ENCODE measurements at places on chromosomes 7 and 10. TPM values are rescaled to one million over a fixed set of nuclear protein-coding genes. Genes with fewer than 3 reads are reported as not detected.
A peak's percentile ranks its signal among the peaks of the same experiment; 100 is the strongest.

TLX1 gene
- not detected for total RNA-seq

- no peak for DNase-seq
- no peak overlapping the region for H3K4me3 ChIP-seq
- H3K27me3 ChIP-seq, result no peaks in the 10 kb centered on the region
- H3K27ac ChIP-seq, result no peak overlapping the region
Measured at GRCh38 chr7:134707663-134708378, 61.2 kb downstream of the BPGM start.

- no peak overlapping the region for H3K4me3 ChIP-seq
- no peaks in the 10 kb centered on the region for H3K36me3 ChIP-seq
- H3K4me1 ChIP-seq, result no peaks in the 10 kb centered on the region
- no peak overlapping the region for H3K27ac ChIP-seq
- no peak for DNase-seq
Measured at GRCh38 chr7:70152313-70152712, 554.0 kb downstream of the AUTS2 start.

COL17A1 gene
- total RNA-seq, result 1.9 TPM

DNA sequence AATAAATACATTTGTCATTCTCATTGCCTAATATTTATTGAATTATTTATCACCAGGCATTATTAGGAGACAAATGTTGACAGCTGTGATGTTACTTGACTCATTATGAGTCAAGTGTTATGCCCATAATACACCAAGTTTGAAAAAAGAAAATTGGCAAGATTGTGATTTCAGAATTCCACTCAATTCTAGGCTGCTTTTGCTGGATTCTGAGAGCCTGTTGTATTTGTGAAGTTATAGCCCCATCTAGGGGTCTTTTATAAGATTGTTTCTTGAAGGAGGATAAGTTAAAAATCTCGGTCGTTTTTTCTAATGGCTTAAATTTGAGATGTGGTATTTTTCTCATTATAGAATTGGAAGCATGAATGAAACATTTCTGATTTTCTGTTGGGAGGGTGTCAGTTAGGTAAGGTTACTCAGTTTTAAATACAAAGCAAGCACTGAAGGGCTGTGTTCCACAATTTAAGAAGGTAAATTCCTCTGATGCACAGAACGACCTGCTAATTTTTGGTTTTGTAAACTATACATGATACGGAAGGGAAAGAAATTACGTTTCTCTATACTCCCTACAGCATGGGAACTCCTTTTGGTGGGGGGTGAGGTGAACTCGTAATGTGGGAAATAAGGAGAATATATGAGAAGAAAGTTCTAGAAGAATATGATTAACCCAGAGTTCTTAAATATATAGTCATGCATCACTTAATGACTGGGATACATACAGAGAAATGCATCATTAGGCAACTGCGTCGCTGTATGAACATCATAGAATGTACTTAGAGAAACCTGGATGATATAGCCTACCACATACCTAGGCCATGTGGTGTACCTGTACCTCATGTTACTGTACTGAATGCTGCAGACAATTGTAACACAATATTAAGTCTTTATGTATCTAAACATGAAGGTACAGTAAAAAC is 2.6 kb downstream of the STK31 start:
- H3K27ac ChIP-seq, result no peak overlapping the region
- no peak overlapping the region for H3K4me3 ChIP-seq
- H3K27me3 ChIP-seq, result no peaks in the 10 kb centered on the region
- H3K4me1 ChIP-seq, result no peaks in the 10 kb centered on the region

- no peaks in the 10 kb centered on the region for H3K27me3 ChIP-seq
- H3K27ac ChIP-seq, result no peak overlapping the region
- no peak overlapping the region for H3K4me3 ChIP-seq
Measured at GRCh38 chr10:130300608-130301020, 164.4 kb downstream of the GLRX3 start.

DNA sequence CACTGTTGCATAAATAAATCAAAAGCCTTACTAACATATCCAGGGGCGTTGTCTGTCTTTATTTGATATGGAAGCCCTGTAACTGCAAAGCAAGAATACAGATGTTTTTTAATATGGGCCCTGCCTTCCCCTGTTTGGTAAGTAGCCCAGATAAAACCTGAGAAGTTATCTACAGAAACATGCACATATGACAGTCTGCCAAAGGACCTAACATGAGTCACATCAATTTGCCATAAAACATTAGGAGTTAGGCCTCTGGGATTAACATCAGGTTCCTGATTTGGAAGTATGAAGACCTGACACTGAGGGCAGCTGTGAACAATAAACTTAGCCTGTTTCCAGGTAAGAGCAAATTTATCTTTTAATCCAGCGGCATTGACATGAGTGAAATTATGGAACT is 1588.8 kb downstream of the REEP3 start:
- no peak overlapping the region for H3K27ac ChIP-seq
- H3K36me3 ChIP-seq, result no peaks in the 10 kb centered on the region
- H3K4me1 ChIP-seq, result no peaks in the 10 kb centered on the region
- no peak overlapping the region for H3K4me3 ChIP-seq
- no peak for DNase-seq

DNA sequence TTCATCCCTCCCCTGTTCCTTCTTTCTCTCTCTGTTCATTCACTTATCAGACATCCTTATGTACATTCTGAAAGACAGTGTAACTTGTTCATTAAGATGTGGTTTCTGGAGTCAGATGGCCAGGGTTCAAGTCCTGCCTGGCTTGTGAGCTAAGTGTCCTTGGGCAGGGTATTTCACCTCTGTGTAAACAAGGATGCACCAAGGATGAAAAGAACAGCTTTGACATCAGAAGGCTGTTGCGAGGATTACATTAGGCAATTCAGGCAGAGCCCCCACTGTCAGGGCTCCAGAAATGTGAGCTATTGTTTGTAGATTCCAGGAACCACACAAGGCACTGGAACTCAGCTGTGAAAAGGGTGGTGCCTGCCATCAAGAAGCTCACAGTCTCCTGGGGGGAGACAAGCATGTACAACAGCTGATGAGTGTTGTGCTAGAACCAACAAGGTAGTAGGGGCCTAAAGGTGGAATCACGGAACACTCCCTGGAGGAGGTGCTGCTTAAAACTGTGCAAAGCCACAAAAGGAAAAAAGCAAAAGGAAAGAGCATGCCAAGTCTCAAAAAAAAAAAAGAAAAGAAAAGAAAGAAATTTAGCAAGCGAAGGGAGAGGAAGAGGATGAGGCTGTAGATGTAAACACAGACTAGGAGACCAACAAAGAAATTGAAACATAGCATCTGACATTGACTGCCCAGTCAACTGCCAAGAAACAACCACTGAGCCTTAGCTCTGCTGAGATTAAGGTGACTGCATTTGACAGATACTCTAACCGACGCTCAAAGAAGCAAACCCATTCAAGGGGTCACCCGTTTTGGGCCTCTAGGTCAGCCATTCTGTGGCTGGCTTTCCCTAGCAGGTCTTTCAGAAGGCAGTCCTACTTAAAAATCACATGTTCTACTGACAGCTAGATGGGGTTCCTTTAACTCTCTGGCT is 12.5 kb downstream of the PDLIM1 start:
- H3K4me3 ChIP-seq, result no peak overlapping the region
- H3K27me3 ChIP-seq, result no peaks in the 10 kb centered on the region
- H3K27ac ChIP-seq, result no peak overlapping the region
- H3K4me1 ChIP-seq, result peaks cover 20% of the 10 kb centered on the region
- no peak for DNase-seq

- DNase-seq, result peak; percentile 52
- no peaks in the 10 kb centered on the region for H3K4me1 ChIP-seq
- H3K27ac ChIP-seq, result no peak overlapping the region
- H3K4me3 ChIP-seq, result no peak overlapping the region
Measured at GRCh38 chr10:110192552-110192951, 14.9 kb upstream of the MXI1 start.

MKI67 gene
- 83.3 TPM for total RNA-seq

DNA sequence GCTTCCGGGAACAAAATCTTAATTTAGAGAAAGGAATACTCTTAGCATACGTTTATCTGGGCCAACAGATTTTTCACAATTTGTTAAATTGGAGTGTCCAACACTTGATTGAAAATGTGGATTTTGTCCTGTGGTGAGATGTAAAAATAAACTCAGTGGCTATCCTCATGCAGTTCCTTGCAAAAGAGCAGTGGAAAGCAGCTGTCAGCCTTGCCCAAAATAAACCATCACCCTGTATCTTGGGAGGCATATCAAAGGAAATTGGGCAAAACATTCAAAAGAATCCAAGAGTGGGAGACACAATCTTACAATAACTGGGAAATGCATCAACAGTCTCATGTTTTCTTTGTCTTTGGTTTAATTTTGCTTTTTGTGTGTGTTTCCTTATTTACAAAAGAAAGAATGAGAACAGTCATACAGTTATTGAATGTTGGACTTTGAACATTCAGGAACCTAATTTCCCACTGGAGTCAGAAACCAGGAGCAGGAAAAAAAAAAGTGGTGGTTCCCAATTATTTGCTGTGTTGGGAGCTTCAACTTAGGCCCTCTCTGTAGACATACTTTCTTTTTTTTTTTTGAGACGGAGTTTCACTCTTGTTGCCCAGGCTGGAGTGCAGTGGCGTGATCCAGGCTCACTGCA is 44.4 kb upstream of the DGKI start:
- H3K27me3 ChIP-seq, result no peaks in the 10 kb centered on the region
- DNase-seq, result no peak
- H3K4me1 ChIP-seq, result 0 out of 2 replicates have a peak, but pooled peaks cover 2% of the 10 kb centered on the region
- H3K4me3 ChIP-seq, result no peak overlapping the region
- no peak overlapping the region for H3K27ac ChIP-seq

DNA sequence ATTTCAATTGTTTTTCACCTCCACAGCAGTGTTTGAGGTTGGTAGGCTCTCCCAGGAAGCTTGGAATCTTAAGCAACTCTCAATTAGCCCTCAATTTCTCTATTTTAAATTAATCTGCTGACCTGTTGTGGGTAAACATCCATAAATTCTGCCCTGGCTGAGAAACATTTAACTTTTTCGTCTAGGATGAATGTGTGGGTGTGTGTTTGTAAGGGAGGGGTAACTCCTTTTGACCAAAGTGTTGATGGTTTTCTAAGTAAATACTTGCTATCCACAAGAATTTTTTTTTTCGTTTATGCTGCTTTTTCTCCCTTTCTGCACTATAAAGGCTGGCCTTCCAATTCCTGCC is 973 bp downstream of the PPP3CB start:
- no peaks in the 10 kb centered on the region for H3K27me3 ChIP-seq
- no peak for DNase-seq
- H3K36me3 ChIP-seq, result peaks cover 8% of the 10 kb centered on the region
- no peak overlapping the region for H3K27ac ChIP-seq
- peaks cover 5% of the 10 kb centered on the region for H3K4me1 ChIP-seq

COPS6 gene
- 128 TPM for total RNA-seq

DNA sequence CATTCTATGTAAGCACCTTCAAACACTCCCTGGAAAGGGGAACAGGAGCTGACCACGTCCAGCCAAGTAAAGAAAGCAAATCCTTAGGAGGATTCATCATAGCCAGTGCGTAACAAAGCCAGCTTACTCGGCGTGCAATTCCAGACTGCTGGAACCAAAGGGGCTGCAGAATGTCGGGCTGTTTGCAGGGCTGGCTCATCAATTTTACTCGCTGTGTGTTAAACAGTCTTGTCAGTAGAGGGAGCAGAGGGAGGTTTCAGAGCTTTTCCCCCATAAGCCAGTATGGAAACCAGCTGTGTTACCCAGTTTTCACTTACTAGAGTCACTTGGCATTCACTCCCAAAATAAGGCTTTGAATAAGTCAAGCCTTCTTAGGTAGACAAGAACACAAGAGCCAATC is 127.1 kb downstream of the KMT2E start:
- DNase-seq, result peak; percentile 33
- peaks cover 5% of the 10 kb centered on the region for H3K36me3 ChIP-seq
- no peaks in the 10 kb centered on the region for H3K4me1 ChIP-seq
- no peak overlapping the region for H3K4me3 ChIP-seq

- no peaks in the 10 kb centered on the region for H3K27me3 ChIP-seq
- no peak overlapping the region for H3K4me3 ChIP-seq
- no peak for DNase-seq
- no peak overlapping the region for H3K27ac ChIP-seq
- H3K4me1 ChIP-seq, result no peaks in the 10 kb centered on the region
Measured at GRCh38 chr7:106423821-106424475, 139.2 kb upstream of the NAMPT start.

DNA sequence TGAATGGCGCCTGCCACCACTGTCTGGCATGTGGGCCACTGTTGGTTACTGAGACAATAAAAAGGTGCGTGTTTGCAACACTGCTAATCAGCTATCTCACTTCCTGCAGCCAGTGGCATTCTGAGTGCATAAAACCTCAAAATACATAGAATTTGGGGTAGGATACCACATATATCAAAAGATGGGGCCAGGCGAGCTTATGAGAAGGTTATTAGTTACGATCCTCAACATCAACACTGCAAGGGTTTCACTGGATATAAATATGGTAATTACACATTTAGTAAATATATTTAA is 200.2 kb downstream of the WDR37 start:
- no peak for DNase-seq
- no peaks in the 10 kb centered on the region for H3K27me3 ChIP-seq
- H3K4me1 ChIP-seq, result no peaks in the 10 kb centered on the region
- no peaks in the 10 kb centered on the region for H3K36me3 ChIP-seq
- no peak overlapping the region for H3K4me3 ChIP-seq

DNA sequence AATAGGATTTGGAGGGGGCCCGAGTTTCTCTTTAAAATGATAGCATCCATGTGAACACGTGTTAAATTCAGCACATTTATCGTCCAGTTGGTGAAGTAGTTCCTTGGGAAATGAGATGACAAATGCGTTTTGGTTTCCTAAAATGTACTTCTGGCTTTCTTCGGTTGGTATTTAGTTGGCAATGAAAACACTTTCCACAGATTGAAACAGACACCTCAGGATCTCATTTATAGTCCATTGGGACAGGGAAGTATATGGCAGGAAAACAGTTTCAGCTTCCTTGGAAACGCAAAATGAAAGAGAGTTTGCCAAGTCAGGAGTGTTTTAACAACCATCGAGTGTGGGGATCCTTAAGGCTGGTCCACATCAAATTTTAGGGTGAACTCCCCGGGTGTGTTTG is 19.4 kb upstream of the LYZL1 start:
- peaks cover 2% of the 10 kb centered on the region for H3K36me3 ChIP-seq
- DNase-seq, result no peak
- no peak overlapping the region for H3K4me3 ChIP-seq
- no peaks in the 10 kb centered on the region for H3K27me3 ChIP-seq

CALML3 gene
- not detected for total RNA-seq

GRCh38 chr10:74585231-74586087 is 240.9 kb upstream of the KAT6B start:
- no peaks in the 10 kb centered on the region for H3K36me3 ChIP-seq
- no peaks in the 10 kb centered on the region for H3K4me1 ChIP-seq
- no peak overlapping the region for H3K4me3 ChIP-seq
- no peaks in the 10 kb centered on the region for H3K27me3 ChIP-seq
- H3K27ac ChIP-seq, result no peak overlapping the region

ABCB1 gene
- total RNA-seq, result 0.88 TPM

GRCh38 chr10:130109796-130110245 is 809 bp downstream of the C10orf143 start:
- peak overlapping the region; percentile 63 for H3K4me3 ChIP-seq
- peak; percentile 47 for DNase-seq
- no peaks in the 10 kb centered on the region for H3K36me3 ChIP-seq

Measured in H1 (cell line).